Bronchial epithelial cell (primary cell): ENCODE measurements at places on chromosomes 1 and 21.

GRCh38 chr1:116515702-116516101 is 55.1 kb downstream of the CD58 start:
- DNase-seq = no peak

GRCh38 chr21:33949516-33950430 is 34.2 kb upstream of the ATP5PO start:
- DNase-seq = no peak

DNA sequence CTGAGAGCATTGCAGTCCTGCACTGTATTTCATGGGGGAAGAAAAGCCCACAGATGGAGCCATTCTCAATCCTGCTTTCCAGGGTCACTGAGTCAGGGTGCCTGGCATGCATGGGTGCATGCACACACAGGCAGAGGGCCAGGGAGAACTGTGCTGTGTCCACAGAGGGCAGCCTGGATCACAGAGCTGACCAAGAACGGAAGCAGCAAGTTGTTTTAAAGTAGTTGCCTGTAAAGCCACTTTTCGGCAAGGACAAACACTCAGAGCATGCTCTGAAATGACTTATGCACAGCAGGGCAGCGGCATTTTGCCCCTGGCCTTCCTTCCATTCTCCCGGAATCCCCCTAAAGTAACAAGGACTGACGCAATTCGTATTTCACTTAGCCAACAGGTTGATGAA is 3.6 kb downstream of the ERG start:
- no peak for DNase-seq

DNA sequence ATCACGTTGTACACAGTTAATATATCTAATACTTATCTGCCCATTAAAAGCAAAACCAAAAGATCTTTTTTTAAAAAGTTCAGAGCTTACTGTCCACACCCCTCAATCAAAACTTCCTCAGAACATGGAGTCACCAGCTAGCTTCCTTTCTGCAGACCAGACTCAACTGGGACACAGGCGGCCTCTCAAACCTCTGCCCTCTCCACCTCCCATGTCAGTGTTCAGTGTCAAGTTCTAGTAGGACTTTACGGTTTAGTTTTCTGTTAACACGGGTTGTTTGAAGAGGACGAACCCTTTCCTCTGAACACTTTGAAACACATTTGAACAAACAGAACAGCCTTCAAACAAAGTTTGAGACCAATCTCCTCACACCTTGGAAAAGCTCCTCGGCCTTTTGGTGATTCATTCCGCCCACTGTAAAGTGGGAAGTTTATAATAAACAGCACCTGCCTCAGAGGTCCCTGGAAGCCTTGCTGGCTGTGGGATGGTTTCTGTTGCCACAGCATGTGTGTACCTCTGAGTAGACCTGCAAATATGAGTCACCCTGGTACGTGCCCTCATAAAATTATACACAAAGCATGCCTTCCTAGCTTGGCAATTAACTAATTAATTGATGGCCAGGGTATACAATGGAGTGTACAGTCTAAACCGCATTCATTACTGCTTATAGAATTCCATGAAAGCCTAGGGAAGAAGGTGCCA is 48.4 kb upstream of the SIPA1L2 start:
- DNase-seq = peak; percentile 92

DNA sequence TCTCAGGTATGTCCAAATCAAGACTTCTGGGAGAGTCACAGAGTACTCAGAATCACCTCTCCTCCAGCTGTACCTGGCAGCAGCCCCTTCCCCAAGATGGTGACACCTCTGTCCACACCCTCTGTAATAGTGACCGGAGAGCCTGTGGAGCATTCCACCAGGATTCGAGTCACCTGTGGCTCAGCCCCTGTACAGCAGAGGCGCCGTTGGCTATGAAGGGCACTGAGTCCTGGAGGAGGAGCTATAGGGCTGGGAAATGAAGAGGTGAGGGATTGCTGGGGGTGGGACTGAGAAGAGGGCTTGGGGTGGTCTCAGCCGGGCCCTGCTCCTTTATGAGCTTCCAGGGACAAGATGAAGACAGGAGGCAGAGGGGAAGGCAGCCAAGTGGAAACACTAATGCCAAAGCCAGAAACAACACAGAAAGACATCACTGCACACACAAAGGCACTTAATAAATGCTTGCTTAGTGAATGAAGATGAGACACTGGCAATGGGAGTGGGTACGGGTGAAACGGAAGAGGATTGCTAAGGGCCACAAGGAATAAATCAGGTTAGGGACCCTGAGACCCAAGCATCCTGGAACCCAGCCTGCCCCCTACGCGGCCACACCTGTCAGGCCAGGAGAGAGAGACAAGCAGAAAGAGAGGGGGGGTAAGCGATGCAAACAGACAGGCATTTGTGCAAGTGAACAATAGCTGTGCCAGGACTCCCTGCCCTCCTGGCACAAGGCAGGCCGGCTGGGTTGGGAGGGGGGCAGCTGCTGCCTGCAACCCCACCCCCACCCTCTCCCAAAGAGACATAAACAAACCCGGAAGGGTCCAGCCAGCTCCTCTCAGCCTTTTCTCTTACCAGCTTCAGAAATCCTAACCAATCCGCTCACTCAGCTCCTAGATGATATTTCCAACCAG is 3.9 kb downstream of the ARHGEF2 start:
- no peak for DNase-seq

DNA sequence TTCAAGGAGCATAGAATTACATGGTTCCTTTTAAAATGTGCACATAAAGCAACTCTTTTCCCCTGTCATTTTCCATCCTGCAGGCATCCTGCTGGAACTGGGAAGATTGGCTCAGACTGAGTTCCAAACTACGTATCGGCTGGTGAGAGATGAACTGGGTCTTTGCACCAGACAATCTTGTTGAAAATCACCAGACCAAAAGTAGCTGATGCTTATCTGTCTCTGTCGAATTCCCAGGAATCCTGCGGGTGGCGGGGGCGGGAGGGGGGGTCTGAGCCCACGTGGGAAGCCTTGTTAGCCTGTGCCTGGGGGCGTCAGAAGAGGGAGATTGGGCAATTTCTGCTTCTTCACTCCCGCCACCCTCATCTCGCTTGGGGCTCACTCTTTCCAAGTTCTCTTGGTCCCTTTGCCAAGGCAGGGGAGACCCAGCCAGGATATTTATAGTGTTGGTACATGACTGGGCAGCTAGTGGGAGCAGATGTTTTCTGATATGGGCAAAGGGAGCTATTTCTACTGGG is 90.1 kb upstream of the SLC25A33 start:
- no peak for DNase-seq

GRCh38 chr1:29420202-29420601 is 183.9 kb downstream of the PTPRU start:
- DNase-seq = no peak

- DNase-seq = no peak
Measured at GRCh38 chr1:6868660-6869380, 83.6 kb downstream of the CAMTA1 start.

- peak; percentile 85 for DNase-seq
Measured at GRCh38 chr1:200172311-200172710, 144.8 kb downstream of the NR5A2 start.

DNA sequence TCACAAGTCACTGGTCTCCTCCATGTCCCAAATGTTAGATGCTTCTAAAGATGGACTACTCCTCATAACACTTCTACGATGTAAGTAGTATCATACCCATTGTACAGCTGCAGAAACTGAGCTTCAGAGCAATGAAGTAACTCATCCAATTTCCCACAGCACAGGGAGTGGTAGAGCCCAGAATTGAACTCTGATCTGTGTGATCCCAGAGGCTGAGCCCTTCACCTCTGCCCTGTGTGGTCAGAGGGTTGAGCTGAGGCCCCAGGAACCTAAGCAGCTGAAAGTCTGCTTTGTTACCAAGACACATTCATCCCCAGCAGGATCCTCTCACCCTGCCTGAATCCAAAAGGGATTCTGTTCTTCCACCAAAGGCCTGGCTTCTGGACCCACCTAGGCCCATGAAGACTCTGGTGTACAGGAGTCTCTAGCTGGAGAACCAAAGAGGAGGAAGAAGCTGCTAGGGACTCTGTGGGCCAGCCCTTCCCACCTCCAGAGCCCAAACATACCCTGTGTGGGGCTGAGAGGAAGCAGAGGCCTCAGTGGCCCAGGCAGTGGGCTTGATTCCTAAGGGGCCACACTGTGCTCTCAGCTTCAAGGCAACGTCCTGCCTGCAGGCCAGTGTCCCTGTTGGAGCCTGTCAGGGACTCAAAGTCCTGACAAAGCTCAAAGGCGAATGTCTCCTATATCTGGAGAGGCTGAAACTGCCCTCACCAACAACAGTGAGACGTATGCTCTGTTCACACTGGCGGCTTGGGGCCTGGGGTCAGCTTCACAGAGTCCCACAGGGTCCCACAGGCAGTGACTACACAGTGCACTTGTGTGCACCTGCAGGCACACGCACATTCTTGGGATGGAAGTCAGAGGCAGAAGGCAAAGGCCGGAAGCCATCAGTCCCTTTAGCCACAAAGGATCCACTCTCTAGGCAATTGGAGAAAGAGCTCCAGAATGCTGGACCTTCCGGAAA is 40.4 kb upstream of the SLC30A1 start:
- DNase-seq = no peak

DNA sequence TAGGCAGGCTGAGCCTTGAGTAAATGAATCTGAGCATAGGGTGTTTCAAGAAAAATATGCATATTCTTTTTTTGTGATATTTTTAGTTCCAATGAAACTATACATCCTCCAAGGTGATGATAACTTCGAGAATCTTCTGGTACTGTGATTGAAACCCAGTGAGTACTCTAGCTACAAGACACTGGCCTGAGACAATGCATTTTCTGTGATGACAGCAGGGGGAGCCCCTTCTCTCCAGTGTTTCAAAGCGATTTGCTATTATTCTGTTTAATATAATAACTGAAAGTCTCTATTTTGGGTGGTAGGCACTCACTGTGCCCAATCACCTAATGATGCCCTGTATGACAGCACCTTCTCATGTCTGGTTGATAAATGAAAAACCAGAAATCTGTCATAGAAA is 12.1 kb downstream of the IRF2BP2 start:
- DNase-seq = no peak
